ENCODE measurements at places on chromosomes 2 and 18. TPM values are rescaled to one million over a fixed set of nuclear protein-coding genes. Genes with fewer than 3 reads are reported as not detected.

Gene GALR1
- not detected for total RNA-seq

Gene NEU4
- 0.42 TPM for total RNA-seq

Gene TBR1
- not detected for total RNA-seq

Gene NCKAP5
- total RNA-seq: 10.1 TPM

Gene PID1
- 12.0 TPM for total RNA-seq

Gene LONRF2
- 13.0 TPM for total RNA-seq

Gene RND3
- total RNA-seq: 74.3 TPM

Gene DYSF
- 81.2 TPM for total RNA-seq

Gene SERPINE2
- 10.2 TPM for total RNA-seq

Gene ALPP
- total RNA-seq: not detected

Gene APLF
- total RNA-seq: 6.5 TPM

Gene WDPCP
- total RNA-seq: 13.3 TPM

Gene CENPO
- 2.6 TPM for total RNA-seq

Gene MEX3C
- 19.0 TPM for total RNA-seq

Gene ACVR1C
- 0.31 TPM for total RNA-seq

Gene SP100
- total RNA-seq: 51.3 TPM

Gene CDCA7
- 1.6 TPM for total RNA-seq

Gene SPAG16
- total RNA-seq: 20.3 TPM

Gene CAPN14
- total RNA-seq: 0.25 TPM

Gene SNED1
- total RNA-seq: 6.3 TPM

Gene SEH1L
- total RNA-seq: 15.4 TPM

Gene SUPT7L
- 28.8 TPM for total RNA-seq

Gene TRIM54
- total RNA-seq: 303 TPM

Gene ITGA4
- 3.4 TPM for total RNA-seq

Gene ADAM23
- 54.6 TPM for total RNA-seq

Gene SPP2
- not detected for total RNA-seq

Gene UGT1A8
- total RNA-seq: not detected

Gene FAM237A
- total RNA-seq: 0.60 TPM

Gene CCDC141
- 140 TPM for total RNA-seq

Gene YIPF4
- total RNA-seq: 55.6 TPM

Gene HOXD4
- total RNA-seq: 0.21 TPM

Gene CPLX4
- total RNA-seq: not detected

Gene LBH
- 151 TPM for total RNA-seq

Gene REG3A
- not detected for total RNA-seq

Gene SAG
- total RNA-seq: not detected

Gene C2orf66
- not detected for total RNA-seq

Gene CNGA3
- total RNA-seq: 0.11 TPM

Gene AQP12A
- not detected for total RNA-seq

Gene EGR4
- not detected for total RNA-seq

Gene OTOS
- not detected for total RNA-seq

Gene ANKRD30B
- not detected for total RNA-seq

Gene MYOM1
- total RNA-seq: 733 TPM

Gene TSPYL6
- not detected for total RNA-seq

Gene GNAL
- 1.8 TPM for total RNA-seq

Gene CTIF
- total RNA-seq: 68.1 TPM
